ENCODE measurements at places on chromosomes 4 and X.

DNA sequence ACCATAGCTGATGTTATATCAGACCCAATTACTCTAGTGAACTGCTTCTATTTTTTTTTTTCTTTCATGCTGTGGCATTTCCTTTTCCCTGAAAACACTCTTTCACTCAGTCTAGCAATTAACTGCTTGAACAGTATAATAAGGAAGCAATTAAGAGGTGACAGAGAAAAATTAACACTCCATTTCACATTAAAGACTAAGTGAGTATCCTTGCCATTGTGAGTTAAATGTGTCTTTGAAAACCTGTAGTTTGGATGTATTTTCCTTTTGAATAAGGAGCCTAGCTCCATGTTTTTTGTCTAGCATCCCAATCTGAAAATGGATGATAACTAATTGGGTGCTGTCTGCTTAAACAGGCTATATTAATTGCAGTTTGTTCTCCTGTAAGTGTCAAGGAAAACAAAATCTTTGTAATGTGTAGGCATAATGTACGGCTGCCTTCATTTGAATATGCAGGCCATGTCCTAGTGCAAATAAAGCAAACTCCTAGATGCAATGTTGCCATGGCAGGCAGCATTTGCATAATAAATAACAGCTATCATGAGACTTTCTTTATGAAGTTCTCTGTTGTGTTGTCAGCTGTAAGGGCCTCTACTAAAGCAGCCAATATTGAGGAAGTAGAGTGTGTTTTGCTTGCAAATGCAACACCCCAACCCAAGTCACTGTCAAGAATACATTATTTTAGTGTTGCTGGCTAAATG lies 416.7 kb downstream of the ZIC3 start:
- no peak for DNase-seq

- no peak for DNase-seq
Measured at GRCh38 chr4:4750187-4750586, 109.3 kb upstream of the MSX1 start.

DNA sequence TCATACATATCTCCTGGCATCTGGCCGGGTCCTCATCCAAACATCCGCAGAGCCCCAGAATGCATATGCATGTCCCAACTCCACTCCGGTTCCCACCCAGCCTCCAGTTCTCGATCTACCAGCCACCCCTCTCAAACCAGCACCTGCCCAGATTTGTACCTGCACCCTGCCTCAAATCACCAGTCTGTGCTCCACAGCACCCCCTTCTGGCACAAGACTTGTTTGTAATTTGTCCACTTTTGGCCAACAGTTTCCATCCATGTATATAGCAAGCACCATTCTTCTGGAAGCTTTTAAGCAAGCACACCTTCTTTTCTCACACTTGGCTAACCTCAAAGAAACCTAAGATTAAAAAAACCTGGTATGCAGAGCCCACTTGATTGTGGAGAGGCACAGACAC lies 644.1 kb downstream of the MID1IP1 start:
- DNase-seq = peak; percentile 35

DNA sequence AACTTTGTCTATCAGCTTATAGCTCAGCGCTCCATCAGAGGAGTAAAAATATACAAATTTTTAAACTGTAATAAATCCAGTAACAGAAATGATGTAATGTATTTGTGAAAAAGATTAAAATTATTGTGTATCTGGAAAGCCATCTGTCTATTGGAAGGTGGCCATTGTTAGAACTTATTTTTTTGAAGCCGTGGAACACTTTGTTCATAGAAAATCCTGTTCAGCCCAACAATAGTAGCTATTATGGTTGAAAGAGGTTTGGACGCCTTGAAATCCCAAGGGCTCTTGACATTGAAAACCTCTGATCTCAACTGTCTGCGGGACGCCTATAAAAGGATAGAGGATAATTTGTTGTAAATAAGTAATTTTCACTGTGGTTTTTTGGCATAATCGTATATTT lies 98.3 kb downstream of the RAPGEF2 start:
- no peak for DNase-seq

GRCh38 chrX:1529756-1530155 lies 7.2 kb downstream of the P2RY8 start:
- no peak for DNase-seq

DNA sequence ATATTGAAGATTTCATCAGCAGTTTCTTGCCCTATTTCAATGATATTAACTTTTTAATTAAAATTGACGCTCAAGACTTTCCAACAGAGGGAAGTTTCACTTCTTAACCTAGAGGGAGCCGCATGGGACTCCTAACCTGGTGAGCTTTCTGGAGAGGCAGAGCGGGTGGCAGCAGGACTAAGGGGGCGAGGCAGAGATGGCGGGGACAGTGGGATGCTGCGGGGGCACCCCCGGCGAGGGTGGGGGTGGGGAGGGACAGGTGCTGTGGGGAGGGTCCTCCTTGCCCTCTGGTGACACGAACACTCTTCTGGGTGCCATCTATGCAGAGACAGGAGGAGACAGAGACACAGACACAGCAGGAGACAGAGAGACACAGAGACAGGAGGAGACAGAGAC lies 104.4 kb downstream of the ADRA2C start:
- DNase-seq = no peak

DNA sequence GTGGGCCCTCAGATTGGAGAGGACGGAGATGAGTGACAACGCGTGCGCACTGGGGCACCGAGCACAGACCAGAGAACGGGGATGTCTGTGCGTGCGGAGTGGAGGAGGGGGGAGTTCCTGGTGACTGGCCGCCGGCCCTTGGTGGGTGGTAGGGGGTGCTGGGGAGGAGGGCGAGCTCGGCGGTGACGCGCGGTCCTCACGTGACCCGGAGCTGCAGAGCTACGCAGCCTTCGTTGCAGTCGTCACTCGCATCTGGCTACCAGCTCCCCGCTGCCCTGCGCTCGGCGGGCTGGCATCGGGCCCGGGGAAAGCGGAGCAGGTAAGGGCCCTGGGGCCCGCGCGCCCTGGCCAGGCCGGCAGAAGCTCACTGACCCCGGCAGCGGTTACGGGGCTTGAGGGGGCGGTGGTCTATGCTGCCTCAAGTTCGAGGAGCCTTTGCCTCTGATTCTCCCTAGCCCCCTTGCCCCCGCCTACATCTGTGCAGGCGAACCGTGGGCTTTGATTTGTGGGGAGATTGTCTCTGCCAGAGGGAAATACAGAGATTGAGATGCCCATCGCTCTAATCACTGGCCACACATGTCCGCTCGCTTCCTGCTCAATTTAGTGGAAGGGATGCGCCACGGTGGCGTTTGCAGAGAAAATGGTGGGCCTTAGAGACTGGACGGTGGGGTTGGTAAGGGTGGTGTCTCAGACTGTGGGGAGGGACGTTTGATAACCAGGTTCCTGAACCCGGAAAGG lies at the start of gene ARMCX4:
Gene ARMCX4, plus strand, starts transcription at position 245 of the 738 bp plus-strand sequence. CDS start 3,134 bp downstream, outside the sequence.
- peak; percentile 12 for DNase-seq
